NCI-H1417 (cell line): ENCODE measurements at places on chromosomes 2 and 18.

DNA sequence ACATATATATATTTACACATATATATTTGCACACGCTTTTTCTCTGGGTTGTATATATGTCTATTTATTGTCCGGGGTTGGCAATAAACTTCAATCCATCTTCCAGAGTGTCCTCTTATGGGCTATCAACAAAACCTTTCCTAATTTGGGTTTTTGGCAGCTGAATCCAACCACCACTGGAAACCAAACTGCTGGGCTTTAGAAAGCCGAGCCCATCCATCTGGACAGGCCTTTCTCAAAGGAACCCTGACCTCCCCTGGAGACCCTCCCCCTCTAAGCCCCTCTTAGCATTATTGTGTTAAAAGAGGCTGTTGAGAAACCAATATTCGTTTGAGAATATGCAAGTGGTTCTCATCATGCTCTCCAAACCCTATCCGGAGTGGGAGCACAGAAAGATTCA is 153.6 kb downstream of the NRP2 start:
- DNase-seq = no peak

- peak; percentile 70 for DNase-seq
Measured at GRCh38 chr18:27546991-27547390, 361.9 kb upstream of the CHST9 start.

DNA sequence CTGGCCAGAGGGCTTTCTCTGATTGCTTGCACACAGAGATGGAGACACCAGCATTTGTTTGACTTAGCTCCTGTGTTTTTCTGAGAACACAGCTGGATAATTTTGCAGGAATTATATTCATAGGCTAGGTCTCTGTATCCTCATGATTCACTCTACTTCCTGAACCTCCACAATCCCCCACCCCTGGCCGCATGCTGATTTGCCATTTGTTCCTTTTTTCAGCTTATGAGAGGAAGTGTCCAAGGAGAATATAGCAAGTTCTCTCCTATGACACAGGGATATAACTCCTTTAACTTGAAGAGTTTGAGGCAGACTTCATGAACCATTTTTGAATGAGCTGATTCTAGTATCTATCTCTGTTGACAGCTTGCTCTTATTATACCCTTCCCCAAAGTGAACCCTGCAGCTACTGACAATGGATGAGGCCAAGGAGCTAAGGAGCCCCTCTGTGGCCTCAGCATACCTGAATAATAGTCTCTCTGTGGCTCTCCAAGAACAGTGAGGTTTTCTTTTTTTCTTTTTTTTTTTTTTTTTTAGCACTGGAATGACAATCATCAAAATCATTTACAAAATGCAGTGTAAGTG is 15.4 kb downstream of the CAVIN2 start:
- peak; percentile 18 for DNase-seq

GRCh38 chr2:43605079-43605655 is 9.3 kb upstream of the THADA start:
- DNase-seq = peak; percentile 67

DNA sequence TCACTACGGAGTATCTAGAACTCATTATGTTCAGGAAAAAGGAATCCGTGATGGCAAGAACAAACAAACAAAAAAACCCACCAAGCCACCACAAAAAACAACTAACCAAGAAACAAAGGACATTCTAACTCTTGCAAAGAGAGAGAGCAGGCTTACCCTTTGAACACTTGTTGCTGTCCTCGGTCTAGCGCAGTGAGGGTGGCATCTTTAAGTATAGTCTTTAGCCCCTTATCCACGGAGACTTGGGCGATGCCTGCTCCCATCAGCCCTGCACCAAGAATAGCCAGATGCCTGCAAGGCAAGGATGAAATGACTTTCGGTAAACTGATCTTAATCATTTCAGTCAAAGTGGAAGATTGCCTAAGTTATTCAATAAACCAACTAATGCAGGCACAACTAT is 31.0 kb downstream of the GAREM2 start:
- DNase-seq = no peak

- DNase-seq = no peak
Measured at GRCh38 chr2:151716721-151717120, 17.6 kb downstream of the NEB start.
